CD8-positive, alpha-beta memory T cell (primary cell): ENCODE measurements at places on chromosomes 6 and 20. TPM values are rescaled to one million over a fixed set of nuclear protein-coding genes. Genes with fewer than 3 reads are reported as not detected.

PLCB1 gene
- 9.9 TPM for total RNA-seq

- no peaks in the 10 kb centered on the region for H3K36me3 ChIP-seq
- DNase-seq: no peak
- no peaks in the 10 kb centered on the region for H3K4me1 ChIP-seq
- no peak overlapping the region for H3K27ac ChIP-seq
Observed at GRCh38 chr6:46715141-46715540, 20.0 kb downstream of the PLA2G7 start.

PRSS35 gene
- total RNA-seq: not detected

DNA sequence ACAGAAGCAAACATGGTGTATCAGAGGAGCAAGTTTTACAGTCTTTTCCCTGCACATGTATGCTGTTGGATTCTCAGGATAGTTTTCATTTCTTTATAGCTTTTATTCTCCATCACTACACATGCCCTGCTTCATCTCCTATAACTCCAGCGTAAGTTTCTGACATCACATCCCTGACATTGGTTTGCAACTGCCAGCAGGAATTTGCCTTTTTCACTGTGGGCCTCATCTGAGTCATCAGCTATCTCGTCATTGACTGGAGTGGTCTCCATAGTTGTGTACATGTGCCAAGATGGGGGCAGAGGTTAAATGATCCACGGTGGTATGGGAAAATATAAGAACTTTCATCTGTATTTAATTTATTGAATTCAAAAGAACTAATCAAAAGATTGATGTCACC lies 96.7 kb downstream of the SLX4IP start:
- no peaks in the 10 kb centered on the region for H3K4me1 ChIP-seq
- no peak overlapping the region for H3K4me3 ChIP-seq
- H3K27me3 ChIP-seq: no peaks in the 10 kb centered on the region
- no peak overlapping the region for H3K27ac ChIP-seq
- H3K36me3 ChIP-seq: no peaks in the 10 kb centered on the region

OR2H1 gene
- total RNA-seq: not detected

DNA sequence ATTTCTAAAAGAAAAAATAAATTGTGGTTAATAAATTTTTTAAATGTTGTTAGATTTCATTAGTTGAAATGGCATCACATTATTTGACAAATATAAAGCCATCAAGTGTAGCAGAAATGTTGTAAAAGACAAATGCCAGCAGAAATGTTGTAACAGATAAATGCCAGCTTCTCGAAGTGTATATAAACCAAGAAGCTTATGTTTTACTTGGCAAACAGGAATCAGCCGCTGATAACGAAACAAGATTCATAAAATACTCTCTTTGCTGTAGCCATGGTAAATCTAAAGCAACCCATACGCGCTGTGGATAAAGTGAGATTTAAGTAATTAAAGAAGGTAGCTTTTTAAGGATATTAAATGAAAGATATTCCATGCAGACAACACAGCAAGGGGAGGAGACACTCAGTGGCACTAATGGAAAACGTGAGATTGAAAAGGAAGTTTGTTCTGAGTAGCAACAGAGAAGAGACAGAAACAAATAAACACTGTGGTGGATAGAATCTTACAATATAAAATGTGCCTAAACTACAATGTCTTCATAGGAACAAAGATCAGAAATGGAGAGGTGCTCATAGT lies 29.6 kb downstream of the BTBD9 start:
- DNase-seq: no peak
- H3K4me1 ChIP-seq: no peaks in the 10 kb centered on the region
- H3K4me3 ChIP-seq: no peak overlapping the region
- peaks cover 3% of the 10 kb centered on the region for H3K36me3 ChIP-seq

DNA sequence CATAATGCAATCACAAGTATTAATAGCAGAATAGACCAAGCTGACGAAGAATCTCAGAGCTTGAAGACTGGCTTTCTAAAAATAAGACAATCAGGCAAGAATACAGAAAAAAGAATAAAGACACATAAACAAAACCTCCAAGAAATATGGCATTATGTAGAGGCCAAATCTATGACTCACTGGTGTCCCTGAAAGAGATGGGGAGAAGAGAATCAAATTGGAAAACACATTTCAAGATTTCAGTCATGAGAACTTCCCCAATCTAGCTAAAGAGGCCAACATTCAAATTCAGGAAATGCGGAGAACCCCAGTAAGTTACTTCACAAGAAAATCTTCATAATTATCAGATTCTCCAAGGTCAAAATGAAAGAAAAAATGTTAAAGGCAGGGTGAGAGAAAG lies 69.0 kb upstream of the PDE7B start:
- no peaks in the 10 kb centered on the region for H3K36me3 ChIP-seq
- no peak overlapping the region for H3K27ac ChIP-seq
- H3K4me3 ChIP-seq: no peak overlapping the region
- H3K4me1 ChIP-seq: no peaks in the 10 kb centered on the region
- no peak for DNase-seq
- no peaks in the 10 kb centered on the region for H3K27me3 ChIP-seq

DNA sequence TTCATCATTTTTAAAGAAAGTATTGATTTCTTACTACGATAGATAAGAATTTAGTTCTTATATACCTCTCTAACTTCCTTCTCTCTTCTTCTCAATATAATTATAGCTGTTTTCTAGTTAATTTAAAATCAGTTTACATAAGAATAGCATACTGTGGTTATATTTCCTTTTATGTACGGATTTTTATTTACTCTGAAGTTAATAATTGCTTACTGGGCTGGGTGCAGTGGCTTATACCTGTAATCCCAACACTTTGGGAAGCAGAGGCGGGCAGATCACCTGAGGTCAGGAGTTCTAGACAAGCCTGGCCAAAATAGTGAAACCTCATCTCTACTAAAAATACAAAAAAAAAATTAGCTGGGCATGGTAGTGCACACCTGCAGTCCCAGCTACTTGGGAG lies 9.7 kb downstream of the ACSS2 start:
- H3K36me3 ChIP-seq: peaks cover 3% of the 10 kb centered on the region
- DNase-seq: no peak
- H3K27me3 ChIP-seq: no peaks in the 10 kb centered on the region
- peaks cover 5% of the 10 kb centered on the region for H3K4me1 ChIP-seq
- no peak overlapping the region for H3K27ac ChIP-seq

LY6G5C gene
- 4.5 TPM for total RNA-seq

TNXB gene
- 4.9 TPM for total RNA-seq

DNA sequence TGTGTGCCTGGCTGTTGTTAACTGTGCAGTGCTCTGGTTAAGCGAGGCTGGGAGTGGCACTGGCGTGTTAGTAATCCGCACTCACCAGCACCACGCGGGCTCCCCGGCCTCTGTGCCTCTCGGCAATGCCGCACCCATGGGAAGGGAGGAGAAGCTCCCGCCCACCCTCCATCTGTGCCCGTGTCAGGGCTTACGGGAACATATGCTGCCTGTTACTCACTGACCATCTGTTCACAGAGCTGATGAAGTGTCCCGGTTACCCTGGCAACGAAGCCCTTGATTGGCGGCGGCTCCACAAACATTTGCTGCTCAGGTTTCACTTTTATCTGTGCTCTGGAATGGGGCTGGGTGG lies 114.7 kb downstream of the PSMB1 start:
- H3K4me3 ChIP-seq: no peak overlapping the region
- no peak for DNase-seq
- H3K27me3 ChIP-seq: peaks cover 3% of the 10 kb centered on the region
- no peaks in the 10 kb centered on the region for H3K36me3 ChIP-seq
- H3K27ac ChIP-seq: no peak overlapping the region

C6orf58 gene
- not detected for total RNA-seq

- H3K4me1 ChIP-seq: no peaks in the 10 kb centered on the region
- H3K27ac ChIP-seq: no peak overlapping the region
- no peak overlapping the region for H3K4me3 ChIP-seq
- no peaks in the 10 kb centered on the region for H3K27me3 ChIP-seq
Observed at GRCh38 chr6:134145786-134146185, 93.4 kb upstream of the SLC2A12 start.

- no peak overlapping the region for H3K27ac ChIP-seq
- no peaks in the 10 kb centered on the region for H3K27me3 ChIP-seq
- no peak for DNase-seq
Observed at GRCh38 chr20:24018796-24019195, 30.2 kb upstream of the GGTLC1 start.

DNA sequence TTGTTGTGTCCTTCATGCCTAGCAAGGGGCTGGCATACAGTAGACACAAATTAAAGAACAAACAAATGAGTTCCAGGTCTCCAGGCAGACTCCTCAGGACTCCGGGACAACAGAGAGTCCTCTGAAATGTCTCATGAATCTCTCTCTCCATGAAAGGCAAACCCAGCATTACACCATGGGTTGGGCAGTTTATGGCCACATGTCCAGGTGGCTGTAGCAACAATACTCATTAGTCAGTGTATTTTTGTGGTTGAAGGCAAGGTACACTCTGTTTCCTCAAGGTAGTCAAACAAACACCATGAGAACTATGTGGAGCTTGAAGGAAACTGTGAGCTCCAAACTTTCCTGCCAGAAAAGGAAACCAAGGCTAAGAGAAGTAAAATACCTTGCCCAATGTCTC lies 62.2 kb downstream of the KCNB1 start:
- DNase-seq: no peak
- no peaks in the 10 kb centered on the region for H3K4me1 ChIP-seq
- H3K27ac ChIP-seq: no peak overlapping the region
- H3K36me3 ChIP-seq: no peaks in the 10 kb centered on the region
- H3K27me3 ChIP-seq: no peaks in the 10 kb centered on the region

SSTR4 gene
- not detected for total RNA-seq

OR2H2 gene
- total RNA-seq: not detected

DNA sequence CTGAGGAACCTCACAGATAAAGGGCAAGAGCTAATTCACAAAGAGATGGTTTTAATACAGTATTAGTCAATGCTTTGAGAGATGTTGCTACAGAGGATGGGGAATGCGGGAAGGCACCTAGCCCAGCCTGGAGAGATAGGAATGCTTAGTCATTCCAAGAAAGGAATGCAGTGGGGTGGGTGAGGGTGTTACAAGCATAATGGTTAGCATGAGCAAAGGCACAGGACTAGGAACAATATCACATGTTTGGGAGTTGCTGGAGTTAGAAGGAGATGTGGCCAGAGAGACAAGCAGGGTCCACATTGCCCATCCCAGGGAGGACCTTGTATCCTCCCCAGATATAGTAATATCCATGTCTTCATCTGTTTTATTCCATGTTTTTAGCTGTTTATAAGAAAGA lies 107.0 kb upstream of the OGFRL1 start:
- H3K36me3 ChIP-seq: no peaks in the 10 kb centered on the region
- H3K4me3 ChIP-seq: no peak overlapping the region
- H3K27ac ChIP-seq: no peak overlapping the region
- H3K4me1 ChIP-seq: no peaks in the 10 kb centered on the region
- H3K27me3 ChIP-seq: peaks cover 4% of the 10 kb centered on the region
- no peak for DNase-seq

PPIL6 gene
- 0.13 TPM for total RNA-seq

LGSN gene
- not detected for total RNA-seq

DNA sequence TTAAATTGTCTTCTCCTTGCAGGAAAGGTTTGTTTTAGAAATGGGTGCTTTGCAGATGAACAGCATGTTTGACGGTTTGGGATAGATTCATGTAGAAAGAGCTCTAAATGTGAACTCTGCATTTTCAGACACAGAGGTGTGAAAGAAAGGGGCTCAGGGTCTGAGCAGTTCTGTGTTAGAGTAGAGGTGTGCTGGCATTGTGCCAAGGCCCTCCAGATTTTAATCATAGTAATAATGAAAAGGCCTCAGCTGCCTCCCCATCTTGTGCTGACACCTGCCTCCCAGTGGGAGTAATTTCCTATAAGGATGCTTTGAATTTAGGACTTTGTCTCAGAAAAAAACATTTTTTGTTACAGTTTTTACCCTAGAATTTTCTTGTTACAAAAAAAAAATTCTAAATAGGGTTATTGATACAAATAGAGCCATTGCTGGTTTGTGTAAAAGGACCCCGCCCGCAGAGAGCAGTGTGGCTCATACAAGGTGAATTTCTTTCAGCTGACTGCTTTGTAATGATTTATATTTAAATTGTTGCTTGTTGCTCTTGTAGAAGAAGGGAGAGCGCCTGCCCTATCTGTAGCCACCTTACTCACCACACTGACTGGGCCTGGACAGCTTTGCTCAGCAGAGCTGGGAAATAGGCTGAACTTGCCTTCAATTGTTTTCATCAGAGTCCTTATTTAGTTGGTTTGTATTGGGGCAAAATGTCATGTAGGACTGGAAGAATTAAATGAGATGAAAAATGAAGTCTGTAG lies 294.5 kb downstream of the ZFAND3 start:
- no peak overlapping the region for H3K27ac ChIP-seq
- H3K4me1 ChIP-seq: no peaks in the 10 kb centered on the region
- no peak overlapping the region for H3K4me3 ChIP-seq
- no peaks in the 10 kb centered on the region for H3K27me3 ChIP-seq

DNA sequence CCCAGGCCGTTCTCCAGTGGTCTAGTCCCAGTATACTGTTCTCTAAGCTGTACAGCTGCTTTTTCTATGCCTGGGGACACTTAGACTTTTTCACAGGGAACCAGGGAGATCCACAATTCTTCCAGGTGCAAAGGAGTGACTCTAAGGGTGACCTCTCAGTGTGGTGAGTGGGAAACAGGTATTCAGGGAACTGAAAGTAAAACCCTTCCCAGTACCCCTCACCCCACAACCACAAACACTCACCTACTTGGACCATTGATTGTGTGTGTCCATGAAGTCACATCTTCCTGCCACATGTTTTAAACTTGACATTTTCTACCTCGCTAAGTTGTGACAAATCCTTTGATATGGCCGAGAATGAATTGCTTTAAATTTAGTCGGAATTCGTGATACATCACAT lies 183.6 kb downstream of the CLIC5 start:
- H3K27ac ChIP-seq: no peak overlapping the region
- H3K36me3 ChIP-seq: no peaks in the 10 kb centered on the region
- DNase-seq: no peak
- no peak overlapping the region for H3K4me3 ChIP-seq

ABHD16B gene
- total RNA-seq: not detected

DEFB132 gene
- not detected for total RNA-seq

GRCh38 chr6:3261921-3262320 lies 3.2 kb downstream of the PSMG4 start:
- no peak for DNase-seq
- peaks cover 16% of the 10 kb centered on the region for H3K36me3 ChIP-seq
- H3K4me3 ChIP-seq: no peak overlapping the region
- no peak overlapping the region for H3K27ac ChIP-seq
